ENCODE measurements at places on chromosomes 5 and 9.

DNA sequence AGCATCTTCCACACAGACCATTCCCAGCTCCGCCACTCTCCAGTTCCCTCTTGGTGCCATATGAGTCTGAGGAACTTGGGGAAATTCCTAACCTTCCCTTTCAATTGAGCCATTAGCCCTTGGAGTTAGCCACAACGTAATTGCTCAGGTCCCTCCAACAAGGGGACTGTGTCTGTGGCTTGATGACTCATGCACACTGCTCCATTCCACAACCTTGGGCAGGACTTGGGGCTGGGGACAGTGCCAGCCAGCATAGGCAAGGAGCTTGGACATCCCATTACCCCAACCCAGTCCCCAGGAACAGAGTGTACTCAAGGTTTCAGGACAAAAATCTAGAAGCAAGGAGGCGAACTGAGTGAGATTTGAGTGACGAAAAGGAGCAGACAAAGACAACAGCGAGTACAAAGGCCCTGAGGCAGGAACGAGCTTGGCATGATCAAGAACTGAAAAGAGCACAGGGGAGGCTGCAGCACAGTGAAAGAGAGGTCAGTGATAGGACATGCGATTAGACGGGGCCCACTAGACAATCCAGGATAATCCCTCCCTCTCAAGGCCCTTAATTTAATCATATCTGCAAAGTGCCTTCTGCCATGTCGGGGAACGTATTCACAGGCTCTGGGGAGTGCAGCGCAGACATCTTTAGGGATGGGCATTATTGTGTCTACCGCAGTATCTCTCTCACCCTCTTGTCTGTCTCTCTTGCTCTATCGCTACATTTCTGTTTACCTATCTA lies 16.0 kb upstream of the JADE2 start:
- no peak for DNase-seq

- DNase-seq = no peak
Observed at GRCh38 chr5:132273631-132274030, 16.1 kb downstream of the PDLIM4 start.

DNA sequence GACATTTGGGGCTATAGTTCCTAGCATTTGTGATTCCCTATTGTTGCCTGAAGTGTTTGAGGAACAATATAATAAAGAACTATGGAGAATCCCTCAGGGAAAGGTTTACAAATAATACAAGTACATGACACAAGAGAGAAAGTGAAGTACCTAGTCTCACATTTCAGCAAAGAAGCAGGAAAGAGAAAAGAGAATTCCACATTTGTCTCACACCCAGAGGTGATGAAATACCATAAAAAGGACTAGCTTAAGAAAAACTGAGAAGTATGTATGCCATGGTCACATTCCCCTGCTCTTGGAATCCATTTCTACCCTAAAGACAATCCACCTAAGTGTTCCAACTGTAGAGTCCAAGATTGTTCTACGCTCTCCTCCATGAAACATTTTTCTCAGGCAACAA lies 79.0 kb upstream of the TARS1 start:
- no peak for DNase-seq

DNA sequence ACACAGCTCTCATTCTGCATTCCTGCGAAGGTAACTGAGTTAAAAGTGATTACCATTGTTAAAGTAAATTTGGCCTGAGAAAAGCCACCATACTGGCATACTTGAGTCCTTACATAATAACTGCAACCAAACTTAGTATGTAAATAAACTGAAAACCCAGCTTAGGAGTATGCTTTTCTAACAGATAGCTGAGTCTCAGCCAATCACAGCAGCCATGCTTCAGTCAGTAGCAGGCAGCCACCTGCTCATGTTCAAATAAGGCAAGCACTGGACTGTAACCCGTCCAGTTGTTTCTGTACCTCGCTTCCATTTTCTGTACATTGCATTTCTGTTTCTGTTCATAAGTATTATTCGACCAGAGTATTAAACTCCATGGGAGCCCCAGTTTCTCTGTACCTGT lies 58.6 kb downstream of the GCNT4 start:
- DNase-seq = no peak

- DNase-seq = no peak
Observed at GRCh38 chr5:124660229-124661093, 86.0 kb downstream of the ZNF608 start.

DNA sequence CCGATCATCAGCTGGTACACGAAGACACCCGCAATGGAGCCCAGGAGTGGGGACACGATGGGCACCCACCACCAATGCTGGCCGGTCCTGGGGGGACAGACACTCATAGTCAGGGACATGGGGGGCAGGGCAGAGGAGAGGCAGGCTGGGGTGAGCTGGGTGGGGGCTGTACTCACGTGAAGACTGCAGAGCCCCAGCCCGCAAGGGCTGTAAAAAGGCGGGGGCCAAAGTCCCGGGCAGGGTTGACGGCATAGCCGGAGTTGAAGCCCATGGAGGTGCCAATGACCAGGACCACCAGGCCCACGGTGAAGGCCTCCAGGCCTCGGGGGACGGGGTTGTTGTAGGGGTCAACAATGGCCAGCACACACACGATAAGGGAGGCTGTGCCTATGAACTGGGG lies 5.3 kb downstream of the AQP3 start:
- DNase-seq = no peak

- DNase-seq = no peak
Observed at GRCh38 chr5:5544094-5544663, 121.7 kb downstream of the ICE1 start.
